ENCODE measurements at places on chromosomes 13 and 19.

DNA sequence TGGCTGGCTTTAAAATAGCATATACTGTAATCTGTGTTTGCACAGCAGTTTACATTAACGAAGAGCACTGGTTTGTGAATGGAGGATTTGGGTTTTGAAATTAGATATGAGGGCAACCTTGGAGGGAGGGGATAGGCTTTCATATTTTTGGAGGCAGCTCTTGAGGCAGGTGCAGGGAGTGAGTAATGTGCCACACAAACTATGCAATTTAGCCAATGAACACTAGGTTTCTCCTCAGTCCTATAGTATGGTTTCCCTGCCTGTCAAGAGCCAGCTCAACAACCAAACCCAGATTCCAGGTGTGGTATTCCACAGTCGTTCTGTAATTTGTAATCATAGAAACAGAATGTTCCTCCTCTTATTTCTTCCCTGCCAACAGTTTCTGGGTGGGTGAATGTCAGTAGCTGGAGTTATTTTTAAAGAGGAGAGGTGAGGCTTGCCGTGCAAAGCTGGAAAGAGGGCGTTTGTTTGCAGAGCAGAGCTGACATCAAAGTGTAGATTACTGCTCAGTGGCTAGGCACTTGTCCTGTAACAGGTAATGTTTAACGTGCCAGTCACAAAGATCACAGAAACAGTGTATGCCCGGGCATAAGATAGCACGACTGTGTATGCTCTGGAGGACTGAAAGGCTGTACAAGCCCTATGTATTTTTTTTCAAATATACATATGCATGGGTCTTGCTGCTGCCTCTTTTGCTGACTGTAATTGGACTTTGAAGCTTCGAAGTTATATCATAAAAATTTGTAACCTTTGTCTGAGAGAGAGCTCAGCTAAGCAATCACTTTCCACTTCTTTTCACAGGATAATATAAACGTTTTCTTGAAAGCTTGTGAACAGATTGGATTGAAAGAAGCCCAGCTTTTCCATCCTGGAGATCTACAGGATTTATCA lies 124.2 kb downstream of the LMO7 start:
- DNase-seq, result peak; percentile 26

- peak; percentile 90 for DNase-seq
Observed at GRCh38 chr19:55516878-55517620, 19.9 kb downstream of the SBK2 start.

DNA sequence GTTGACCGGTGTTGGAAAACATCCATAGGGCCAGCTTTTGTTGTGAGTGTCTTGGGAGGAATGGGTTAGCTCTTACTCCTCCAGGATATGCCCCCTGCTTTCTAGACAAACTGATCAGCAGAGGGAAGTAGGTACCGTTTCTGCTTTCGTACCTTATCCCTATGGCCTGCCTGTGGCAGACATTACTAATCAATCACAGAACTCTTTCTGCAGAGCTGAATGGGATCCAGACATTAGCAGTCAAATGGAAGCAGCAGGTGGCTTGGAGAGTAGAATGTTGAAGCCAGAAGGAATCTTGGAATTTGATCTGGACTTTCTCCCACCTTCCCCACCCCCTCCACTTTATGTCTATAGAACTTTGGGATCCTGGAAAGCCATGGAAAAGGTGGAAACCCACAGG lies 17.1 kb downstream of the NWD1 start:
- peak; percentile 2 for DNase-seq

GRCh38 chr13:100382785-100383184 lies 205.8 kb downstream of the GGACT start:
- DNase-seq, result no peak

GRCh38 chr19:7856679-7857663 lies 17.2 kb downstream of the PRR36 start:
- no peak for DNase-seq

GRCh38 chr19:33684538-33685232 lies 62.9 kb downstream of the CHST8 start:
- no peak for DNase-seq

- no peak for DNase-seq
Observed at GRCh38 chr13:45564133-45564776, 51.3 kb downstream of the ERICH6B start.

DNA sequence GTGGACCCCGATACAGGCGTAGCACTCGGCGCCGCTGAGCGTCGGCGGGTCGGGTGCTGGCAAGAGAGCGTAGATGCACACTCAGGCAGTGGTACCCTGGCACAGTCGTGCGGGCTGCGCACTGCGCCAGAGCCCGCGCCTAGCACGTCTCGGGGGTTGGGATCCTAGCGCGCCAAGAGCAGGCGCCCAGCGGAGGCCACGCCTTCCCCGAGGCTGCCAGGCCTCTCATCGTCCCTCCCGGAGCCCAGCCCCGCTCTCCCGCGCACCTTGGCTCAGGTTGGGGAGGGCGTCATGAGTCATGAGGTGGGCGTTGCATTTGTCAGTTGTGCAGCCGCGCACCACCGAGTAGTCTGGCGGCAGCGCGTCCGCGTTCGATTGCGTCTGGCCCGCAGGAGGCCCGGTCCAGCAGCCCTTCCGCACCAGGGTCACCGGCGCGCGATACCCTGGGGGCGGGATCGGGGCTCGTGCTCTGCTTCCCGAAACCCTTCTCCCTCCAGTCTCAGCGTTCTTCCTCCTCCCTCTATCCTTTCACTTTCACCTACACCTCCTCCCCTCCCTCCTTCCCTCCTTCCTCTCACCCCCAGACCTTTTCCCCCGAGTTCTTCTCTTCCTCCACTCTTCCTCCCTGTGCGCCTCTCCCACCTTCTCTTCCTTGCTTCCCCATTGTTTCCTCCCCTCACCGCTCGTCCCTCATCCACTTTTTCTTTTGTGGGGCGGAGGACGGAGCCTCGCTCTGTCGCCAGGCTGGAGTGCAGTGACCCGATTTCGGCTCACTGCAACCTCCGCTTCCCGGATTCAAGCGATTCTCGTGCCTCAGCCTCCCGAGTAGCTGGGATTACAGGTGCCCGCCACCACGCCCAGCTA lies 3.5 kb downstream of the LYPD5 start:
- peak; percentile 82 for DNase-seq

- no peak for DNase-seq
Observed at GRCh38 chr13:42544246-42544926, 29.6 kb upstream of the TNFSF11 start.

DNA sequence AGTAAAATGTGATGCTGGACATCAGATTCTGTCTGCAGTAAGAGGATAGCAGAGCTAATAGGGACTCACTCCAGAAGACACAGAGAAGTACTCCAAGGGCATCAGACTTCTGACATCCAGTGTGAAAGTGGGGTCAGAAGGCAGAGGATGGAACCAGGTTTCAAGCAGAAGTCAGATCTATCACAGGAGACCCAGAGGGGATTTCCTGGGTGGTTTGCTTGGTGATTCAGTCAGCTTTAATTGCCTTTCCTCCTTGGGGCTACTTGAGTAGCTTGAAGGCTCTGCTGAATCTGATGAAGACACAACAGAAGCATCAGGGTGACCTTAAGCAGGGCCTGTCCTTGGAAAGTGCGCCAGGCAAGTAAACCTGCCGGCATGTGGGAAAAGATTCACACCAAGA lies 300.6 kb downstream of the COG6 start:
- no peak for DNase-seq

DNA sequence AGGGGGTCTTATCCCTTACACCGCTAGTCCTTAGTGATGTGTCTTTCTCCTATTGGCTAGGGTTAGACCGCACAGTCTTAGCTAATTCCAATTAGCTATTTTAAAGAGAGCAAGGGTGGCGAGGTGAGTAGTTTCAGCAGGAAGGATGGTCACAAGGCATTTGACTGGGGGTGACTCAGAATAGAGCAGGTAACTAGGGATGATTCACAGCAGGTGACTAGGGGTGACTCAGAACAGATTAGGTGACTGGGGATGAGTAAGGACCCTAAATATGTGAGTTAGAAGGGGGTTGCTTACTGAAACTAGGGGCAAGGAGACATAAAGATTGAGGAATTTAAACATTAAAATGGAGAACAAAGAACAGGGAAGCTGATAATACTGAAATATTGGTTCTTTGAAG lies 64.3 kb downstream of the ZNF66 start:
- no peak for DNase-seq

GRCh38 chr13:66612983-66613382 lies 617.2 kb downstream of the PCDH9 start:
- DNase-seq, result no peak
